ENCODE measurements at places on chromosomes 2 and 18.

DNA sequence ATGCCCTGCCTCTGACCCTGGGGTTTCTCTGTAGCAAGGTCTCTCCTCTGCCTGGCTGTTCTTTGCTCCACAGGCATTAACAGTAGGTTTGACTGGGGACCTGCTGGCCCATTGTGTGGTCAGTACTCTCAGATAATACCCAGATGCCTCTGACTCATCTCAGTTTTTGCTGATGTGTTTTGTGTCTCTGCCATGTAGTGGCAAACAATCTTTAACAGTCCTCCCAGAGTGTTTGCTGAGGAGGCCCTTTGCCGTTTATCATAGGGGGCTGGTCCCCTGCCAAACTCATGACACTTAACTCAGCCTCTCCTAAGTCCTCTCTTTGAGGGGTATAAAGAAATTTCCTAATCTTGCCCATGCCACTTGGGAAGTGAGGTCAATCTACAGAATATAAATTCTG is 793.7 kb upstream of the FANCL start:
- no peak overlapping the region for H3K4me3 ChIP-seq
- no peaks in the 10 kb centered on the region for H3K4me1 ChIP-seq
- no peak for ATAC-seq
- no peak overlapping the region for H3K27ac ChIP-seq

DNA sequence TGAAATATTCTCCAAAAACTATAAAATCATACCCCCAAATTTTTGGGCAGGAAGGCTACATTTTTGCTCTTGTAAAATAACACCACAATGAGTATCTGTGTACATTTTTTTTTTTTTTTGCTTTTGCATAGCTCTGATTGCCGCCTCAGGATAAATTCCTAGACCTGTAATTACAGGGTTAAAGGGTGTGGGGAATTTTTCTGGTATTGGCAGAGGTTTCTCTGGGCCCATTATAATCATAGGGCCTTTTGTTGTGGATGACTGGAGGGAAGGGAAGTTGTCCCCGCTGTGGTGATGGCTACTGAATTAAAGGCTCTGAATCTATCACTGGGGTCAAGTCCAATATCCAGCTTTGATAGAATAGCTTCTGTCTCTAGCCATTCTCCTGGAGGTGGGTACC is 26.6 kb downstream of the CCDC195 start:
- no peak overlapping the region for H3K4me3 ChIP-seq
- H3K4me1 ChIP-seq, result no peaks in the 10 kb centered on the region
- H3K36me3 ChIP-seq, result no peaks in the 10 kb centered on the region
- no peak for ATAC-seq
- H3K27ac ChIP-seq, result no peak overlapping the region

DNA sequence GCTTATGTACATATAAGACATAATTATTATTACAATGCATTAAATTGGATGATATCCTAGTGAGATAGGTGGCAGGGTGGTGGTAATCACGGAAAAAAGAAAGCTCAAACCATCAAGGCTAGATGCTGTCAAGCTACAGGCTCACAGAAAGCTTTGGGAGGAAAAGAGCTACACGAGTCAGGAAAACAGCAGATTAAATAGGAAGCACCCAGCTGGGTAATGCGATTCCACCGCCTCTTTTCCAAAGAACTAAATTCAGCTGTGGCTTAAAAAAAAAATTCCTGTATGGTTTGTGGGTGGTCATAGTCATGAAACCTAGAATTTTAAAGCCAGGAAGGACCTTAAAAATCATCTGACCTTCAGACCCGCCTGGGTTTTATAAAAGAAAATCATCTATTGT is 23.7 kb upstream of the PTPN4 start:
- H3K4me1 ChIP-seq, result no peaks in the 10 kb centered on the region
- no peak overlapping the region for H3K4me3 ChIP-seq
- peaks cover 18% of the 10 kb centered on the region for H3K27me3 ChIP-seq

DNA sequence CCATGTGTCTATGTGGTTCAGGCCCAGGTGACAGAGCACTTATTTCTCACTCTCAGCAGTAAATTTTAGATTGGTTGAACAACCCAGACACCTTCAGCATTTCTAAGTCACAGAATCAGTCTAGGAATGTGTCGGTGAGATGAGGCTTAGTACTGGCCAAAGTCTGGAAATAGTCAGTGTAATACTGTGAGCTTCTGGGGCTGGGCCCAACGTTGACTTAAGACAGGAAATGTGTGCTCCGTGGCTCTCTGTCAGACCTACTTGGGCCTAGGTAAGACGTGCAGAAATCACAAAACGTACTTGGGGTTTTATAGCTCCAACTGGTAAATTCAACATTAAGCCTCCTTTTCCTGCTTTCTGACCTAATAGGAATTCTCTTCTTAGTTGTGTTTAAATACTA is 160.3 kb upstream of the COL3A1 start:
- no peak overlapping the region for H3K4me3 ChIP-seq
- H3K4me1 ChIP-seq, result no peaks in the 10 kb centered on the region
- no peak overlapping the region for H3K27ac ChIP-seq
- H3K36me3 ChIP-seq, result no peaks in the 10 kb centered on the region
- ATAC-seq, result peak; percentile 27
- no peaks in the 10 kb centered on the region for H3K27me3 ChIP-seq

- no peaks in the 10 kb centered on the region for H3K4me1 ChIP-seq
- no peaks in the 10 kb centered on the region for H3K27me3 ChIP-seq
- no peak overlapping the region for H3K4me3 ChIP-seq
- ATAC-seq, result no peak
- H3K27ac ChIP-seq, result no peak overlapping the region
These were observed 14.0 kb upstream of the BIRC6 start for GRCh38 chr2:32342801-32343200.

GRCh38 chr2:173205375-173205774 is 129.7 kb downstream of the MAP3K20 start:
- H3K36me3 ChIP-seq, result peaks cover 7% of the 10 kb centered on the region
- H3K27ac ChIP-seq, result no peak overlapping the region
- H3K4me3 ChIP-seq, result no peak overlapping the region
- no peak for ATAC-seq
- H3K27me3 ChIP-seq, result no peaks in the 10 kb centered on the region

DNA sequence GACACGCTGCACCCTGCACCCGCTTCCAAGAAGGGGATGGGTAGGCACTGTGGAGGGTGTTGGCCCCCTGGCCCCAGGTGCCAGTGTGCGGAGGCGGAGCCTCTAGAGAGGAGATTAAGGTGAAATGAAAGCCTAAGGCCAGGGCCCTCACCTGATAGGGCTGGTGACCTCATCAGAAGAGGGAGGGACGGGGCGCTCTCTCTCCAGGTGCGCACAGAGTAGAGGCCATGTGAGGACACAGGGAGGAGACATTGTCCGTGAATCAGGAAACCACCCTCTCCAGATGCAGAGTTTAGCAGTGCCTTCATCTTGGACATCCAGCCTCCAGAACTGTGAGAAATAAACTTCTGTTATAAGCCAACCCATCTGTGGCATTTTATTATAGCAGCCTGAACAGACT is 62.3 kb downstream of the PSMG2 start:
- H3K4me1 ChIP-seq, result no peaks in the 10 kb centered on the region
- H3K4me3 ChIP-seq, result no peak overlapping the region
- no peak overlapping the region for H3K27ac ChIP-seq
- peaks cover 19% of the 10 kb centered on the region for H3K27me3 ChIP-seq
- no peaks in the 10 kb centered on the region for H3K36me3 ChIP-seq
- peak; percentile 24 for ATAC-seq

Measured in stimulated activated memory B cell treated with anti-CD40 and anti-IgM and Interleukin-4, amounts not matched to agents 10 μg/mL and 1 μg/mL and 100 μg/mL, for 72 hours (primary cell).